ENCODE measurements at places on chromosomes 1 and 21.

- no peak for DNase-seq
Measured at GRCh38 chr1:159307346-159308020, 5.3 kb downstream of the FCER1A start.

GRCh38 chr1:71638081-71638766, 557.4 kb upstream of the ZRANB2 start:
- DNase-seq = no peak

GRCh38 chr1:40774266-40774998, 9.2 kb upstream of the KCNQ4 start:
- DNase-seq = no peak

DNA sequence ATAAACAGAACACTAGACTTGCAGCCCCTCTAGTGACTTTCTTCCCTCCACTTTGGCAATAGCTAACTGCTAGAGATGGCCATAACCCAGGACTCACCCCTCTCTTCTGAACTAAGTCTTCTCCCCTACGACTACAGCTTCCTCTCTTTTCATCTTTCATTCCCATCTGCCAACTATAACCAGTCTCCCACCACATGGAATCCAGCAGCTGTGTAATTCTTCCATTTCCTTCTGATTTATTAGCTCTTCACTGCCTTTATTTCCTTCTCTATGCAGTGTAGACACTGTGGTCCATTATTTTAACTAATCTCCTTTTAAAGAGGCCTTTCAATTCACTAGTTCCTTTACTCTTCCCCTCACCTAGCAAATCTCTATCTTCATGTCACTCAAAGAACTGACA, 13.4 kb upstream of the KCNK1 start:
- DNase-seq = no peak

DNA sequence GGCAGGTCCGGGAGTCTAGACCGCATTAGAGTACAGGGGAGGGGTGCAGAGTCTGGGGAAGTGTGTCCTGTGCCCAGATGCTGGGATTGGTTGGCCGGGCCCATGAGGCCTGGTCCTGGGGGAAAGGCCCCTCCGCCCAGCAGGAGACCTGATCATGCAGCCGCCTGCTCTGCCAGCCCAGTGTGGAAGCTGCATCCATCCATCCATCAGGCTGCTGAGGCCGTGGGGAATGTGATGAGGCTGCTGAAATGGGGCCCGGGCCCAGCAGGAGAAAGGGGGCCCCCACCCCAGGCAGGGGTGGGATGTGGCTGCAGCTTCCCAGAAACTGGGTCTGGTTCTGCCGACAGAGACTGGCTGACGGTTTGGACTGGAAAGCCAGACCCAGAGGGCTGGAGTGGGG, 37.2 kb downstream of the EPHA2 start:
- no peak for DNase-seq

GRCh38 chr1:172286629-172287076, 133.8 kb upstream of the C1orf105 start:
- no peak for DNase-seq

GRCh38 chr1:182601913-182602312, 2.3 kb downstream of the RGS16 start:
- no peak for DNase-seq

GRCh38 chr1:9242338-9242969, 7.9 kb downstream of the H6PD start:
- DNase-seq = no peak

DNA sequence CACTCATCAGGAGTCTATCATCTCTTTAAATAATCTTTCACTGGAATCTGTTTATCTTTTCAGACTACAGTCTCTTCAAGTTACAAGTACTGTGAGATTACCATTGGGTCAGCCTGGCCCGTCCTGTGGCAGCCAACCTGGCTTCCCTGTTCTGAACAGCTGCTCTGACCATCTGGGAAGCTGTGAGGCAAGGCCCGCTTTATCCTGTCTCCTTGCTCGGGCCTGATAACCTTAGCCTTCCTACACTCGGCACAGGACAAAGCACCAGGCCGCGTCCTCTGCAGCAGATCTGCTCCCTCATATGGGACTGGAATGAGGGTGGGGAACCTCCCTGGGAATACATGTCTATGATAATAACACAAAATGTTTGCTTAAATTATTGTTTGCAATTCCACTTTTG, 113.3 kb downstream of the PTPN14 start:
- no peak for DNase-seq

- DNase-seq = no peak
Measured at GRCh38 chr1:1292442-1292779, 12.2 kb downstream of the SCNN1D start.

DNA sequence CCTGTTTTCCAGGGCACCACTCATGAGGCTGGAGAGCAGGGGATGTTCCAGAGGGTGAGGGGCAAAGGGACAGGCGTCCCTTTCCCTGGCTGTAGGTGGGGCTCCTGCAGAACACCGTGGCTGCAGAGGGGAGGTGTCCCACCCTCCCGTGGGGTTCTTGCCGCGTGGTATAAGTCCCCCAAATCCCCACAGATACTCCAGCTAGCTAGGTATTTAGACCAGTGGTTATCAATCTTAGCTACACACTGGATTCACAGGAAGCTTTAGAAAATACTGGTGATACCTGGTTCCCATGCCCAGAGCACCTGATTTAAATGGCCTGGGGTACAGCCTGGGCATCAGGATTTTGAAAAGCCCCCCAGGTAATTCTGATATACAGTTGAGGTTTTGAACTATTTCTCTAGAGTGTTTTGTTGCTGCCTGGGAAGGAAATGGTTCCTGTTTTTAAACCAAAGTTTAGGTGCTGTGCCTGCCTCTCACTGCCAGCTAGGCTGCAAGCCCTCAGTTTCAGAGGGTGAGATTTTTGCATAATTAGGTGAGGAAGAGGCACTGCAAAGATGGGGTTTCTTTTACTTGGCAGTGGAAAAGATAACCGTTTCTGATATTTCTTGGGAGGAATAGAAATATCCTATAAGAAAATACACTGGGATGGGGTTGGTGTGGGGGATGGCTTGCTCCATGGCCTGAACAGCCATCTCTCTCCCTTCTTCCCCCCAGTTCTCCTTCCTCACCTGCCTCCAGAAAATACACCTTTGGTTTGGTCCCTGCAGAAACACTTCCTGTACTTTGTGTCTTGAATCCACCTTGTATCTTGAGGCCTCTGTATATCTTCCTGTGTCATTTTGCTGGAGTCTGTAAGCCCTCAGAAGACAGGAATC, 51.7 kb downstream of the RASSF5 start:
- DNase-seq = no peak

DNA sequence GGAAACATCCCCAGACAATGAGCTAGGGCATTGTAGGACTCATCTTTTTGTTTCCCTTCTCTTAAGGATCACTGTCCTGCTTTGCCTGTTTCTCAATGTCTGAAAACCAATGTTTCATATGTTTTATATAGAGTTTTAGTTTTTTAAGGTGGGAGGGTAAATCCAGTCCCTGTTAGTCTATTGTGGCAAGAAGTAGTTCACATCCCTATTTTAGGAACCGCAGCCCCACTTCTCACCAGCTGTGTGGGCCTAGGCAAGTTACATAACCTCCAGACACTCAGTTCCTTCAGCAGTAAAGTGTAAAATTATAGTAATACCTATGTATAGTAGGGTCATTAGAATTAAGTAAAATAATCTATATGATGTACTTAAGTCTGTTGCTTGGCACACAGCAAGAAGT, 105.8 kb upstream of the WLS start:
- DNase-seq = no peak

DNA sequence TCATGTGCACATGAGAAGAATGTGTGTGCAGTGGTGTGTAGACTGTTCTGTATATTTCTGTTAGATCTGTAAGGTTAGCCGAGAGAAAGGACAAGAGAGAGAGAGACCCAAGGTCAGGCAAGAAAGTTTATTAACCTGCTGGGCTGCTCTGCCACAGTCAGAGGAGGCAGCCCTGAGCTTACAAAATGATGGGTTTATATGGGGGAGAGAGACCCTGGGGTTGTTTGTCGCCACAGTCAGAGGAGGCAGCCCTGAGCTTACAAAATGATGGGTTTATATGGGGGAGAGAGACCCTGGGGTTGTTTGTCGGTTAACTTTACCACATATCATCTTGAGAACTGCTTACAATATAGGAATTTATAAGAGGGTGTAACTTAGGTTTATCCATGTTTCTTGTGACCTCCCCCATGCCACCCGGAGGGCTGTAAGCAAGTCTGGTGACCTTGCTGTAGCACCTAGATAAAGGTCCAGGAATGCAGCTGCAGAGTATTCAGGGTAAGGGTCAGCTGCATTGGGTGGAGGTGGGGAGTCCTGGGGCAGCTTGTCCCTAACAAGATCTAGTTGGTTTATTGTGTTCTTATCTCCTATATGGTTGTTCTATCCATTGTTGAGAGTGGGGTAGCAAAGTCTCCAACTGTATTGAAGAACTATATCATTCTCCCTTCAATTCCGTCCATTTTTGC, 9.3 kb upstream of the ZBTB40 start:
- DNase-seq = no peak

DNA sequence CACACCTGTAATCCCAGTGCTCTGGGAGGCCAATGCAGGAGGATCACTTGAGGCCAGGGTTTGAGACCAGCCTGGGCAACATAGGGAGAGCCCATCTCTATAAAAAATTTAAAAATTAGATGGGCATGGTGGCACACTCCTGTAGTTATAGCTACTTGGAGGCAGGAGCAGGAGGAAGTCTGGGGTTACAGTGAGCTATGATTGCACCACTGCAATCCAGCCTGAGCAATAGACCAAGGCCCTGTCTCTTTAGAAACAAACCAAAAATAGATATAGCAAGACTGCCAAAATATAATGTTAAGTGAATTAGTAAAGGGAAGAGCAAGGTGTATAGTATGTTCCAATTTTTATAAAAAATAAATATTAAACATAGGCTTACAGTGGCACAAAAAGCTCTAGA, 28.8 kb downstream of the PLEKHO1 start:
- no peak for DNase-seq

- no peak for DNase-seq
Measured at GRCh38 chr1:81660286-81660685, 140.4 kb upstream of the ADGRL2 start.

DNA sequence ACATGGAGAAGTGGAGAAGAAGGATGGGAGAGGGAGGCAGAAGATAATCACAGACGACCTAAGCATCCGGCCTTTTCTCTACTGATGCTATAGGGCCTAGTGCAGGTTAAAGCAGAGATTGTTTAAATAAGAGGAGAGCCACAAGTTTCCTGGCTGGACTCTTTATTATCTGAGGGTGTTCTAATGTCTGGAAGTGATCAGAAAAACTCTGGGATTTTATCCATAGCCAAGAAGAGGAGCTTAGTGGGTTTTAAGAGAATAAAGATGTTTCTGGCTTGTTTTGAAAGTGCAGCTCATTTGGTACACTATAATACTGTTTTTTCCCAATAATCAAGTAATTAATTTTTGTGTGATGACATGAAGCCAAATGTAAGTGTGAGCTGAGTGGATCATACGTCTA, 419.0 kb downstream of the PTBP2 start:
- DNase-seq = no peak

- no peak for DNase-seq
Measured at GRCh38 chr1:164977561-164977960, 379.0 kb downstream of the LMX1A start.

DNA sequence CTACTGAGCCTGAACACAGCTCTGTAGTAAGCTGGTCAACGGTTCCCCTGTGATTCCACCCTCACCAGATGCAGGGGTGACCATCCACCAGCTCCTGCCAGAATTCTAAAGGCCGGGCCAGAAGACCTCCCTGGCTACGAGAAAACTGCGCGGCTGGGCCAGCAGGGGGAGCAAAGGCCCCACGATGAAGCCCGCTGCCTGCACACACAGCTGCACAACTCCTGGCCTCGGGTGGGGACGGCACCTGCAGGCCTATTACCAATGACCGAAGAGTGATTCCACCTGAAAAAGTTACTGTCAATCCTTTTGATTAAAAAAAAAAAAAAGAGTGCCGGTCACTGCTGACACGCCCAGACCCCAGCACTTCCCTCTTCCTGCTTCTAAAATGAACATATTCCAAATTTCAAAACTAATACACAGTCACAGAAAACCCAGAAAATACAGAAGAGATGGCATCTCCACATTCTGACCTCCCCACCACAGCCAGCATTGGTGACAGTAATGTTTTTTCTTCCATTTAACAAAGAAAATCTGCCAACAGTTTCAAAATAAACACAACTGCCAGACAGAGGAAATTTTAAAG, 49.8 kb upstream of the RIPK4 start:
- DNase-seq = peak; percentile 35

DNA sequence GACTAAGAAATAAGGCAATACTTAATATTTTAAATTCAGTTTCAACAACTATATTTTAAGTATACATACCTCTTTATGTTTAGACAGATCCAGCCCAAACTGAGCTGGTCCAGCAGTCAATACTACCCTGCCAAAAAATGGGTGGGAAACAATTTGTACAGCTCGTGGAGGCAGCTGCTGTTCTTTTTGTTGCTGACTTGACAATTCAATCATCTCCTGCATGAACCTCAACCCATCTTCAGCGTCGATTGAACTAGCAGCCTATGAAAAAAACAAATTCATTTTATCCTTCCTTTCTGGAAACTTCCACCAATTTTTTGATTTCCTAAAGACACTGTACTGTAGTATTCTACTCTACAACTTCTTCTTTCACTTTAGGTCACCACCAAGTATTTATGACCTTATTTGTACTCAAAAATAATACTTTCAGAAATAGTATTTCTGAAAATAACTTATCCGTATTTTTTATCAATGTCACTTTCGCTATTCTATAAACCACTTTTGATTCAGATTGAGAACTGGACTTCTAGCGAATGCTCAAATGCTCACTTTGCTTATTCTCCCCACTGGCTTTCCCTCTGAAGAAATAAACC, 46.5 kb downstream of the EDEM3 start:
- DNase-seq = no peak

GRCh38 chr1:59092126-59092525, 204.8 kb upstream of the FGGY start:
- DNase-seq = no peak

DNA sequence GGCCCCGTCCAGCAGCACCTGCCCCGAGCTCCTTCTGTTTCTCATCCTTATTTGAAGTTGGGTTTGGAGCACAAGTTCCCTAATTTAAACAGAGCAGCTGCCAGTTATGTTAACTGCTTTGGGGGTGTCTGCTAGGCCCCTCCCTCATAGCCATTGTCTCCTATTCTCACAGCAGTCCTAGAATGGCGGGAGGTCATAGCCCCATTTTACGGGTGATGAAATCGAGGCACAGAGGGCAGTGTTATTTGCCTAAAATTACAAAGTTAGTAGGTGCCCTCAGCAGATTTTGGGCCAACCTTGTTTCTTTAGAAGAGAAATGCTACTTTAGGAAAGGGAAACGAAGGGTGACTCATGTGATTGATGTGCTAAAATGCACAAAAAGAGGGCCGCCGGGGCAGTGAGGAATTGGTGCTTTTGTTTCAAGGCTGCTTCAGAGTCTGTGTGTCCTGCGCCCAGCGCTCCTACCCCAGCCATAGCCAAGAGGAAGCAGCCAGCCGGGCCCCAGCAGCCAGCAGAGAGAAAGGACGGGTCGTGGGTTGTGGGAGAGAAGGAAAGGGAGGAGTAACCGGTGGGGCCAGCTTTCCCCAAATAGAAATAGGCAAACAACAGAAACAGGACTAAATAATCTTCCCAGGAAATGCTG, 13.0 kb downstream of the VANGL1 start:
- no peak for DNase-seq
